ENCODE measurements at places on chromosomes 13 and 19.

GRCh38 chr13:113506025-113506685, 15.6 kb upstream of the DCUN1D2 start:
- no peak for DNase-seq

DNA sequence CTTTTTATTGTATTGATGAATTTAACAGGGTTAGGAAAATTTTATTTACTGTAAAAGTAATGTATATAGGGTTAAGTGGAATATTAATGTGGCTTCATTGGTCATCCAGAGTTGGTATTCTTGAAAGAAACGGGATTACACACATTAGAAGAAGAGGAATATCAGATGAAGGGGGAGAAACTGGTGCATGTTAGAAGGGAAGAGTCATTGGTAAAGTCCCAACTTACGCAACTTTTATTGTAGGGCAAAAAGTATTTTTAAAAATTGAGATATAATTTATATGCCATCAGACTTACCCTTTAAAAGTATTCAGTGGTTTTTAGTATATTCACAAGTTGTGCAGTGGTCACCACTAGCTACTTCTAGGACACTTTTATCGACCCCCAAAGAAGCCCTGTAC, 47.3 kb downstream of the DNAJC3 start:
- DNase-seq = no peak

DNA sequence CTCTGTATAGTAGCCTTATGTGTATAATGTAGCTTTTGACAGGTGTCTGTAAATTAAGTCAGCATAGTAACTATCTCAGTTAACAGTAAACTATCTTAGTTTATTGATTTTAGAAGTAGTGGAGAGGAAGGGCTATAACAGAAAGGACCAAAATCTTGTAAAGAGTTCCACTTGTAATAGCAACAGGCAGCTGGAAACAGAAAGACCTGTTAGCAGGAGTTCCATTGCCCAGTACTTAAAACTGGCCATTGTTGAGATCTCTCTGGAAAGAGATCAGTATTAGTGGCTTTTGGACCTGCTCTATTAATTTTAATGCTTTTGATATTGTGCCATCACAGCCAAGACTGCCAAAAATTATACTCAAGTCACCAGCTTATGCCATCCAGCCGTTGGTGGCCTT, 32.0 kb upstream of the GARRE1 start:
- no peak for DNase-seq

DNA sequence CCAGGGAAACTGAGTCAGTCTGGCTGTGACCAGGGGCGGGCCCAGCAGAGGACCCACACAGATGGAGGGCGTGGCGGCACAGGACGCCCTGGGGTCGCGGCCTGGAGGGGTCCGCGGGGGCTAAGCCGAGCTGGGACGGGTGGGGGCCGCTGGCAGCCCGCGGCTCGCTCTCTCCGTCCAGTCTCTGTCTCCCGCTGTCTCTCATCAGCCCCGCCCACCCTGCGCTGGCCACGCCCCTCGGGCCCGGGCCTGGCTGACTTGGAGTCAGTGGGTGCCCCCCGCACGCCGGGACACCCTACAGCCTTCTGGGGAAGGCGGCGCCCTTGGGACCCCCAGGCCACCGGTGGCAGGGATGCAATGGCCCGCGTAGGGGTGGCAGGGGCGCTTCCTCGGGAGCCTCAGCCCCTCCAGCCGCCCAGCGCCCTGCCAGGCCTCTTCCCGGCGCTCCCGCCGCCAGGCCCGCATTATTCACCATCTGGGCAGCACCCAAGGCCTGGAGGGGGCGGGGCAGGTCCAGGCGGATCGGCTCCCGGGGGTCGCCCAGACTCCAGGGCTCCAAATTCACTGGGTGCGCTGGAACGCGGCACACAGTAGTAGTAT, at the start of gene TBXA2R:
TBXA2R (minus strand) TSS at position 186 of the 600 bp plus-strand sequence. CDS start 6,241 bp downstream, outside the sequence.
- no peak for DNase-seq

DNA sequence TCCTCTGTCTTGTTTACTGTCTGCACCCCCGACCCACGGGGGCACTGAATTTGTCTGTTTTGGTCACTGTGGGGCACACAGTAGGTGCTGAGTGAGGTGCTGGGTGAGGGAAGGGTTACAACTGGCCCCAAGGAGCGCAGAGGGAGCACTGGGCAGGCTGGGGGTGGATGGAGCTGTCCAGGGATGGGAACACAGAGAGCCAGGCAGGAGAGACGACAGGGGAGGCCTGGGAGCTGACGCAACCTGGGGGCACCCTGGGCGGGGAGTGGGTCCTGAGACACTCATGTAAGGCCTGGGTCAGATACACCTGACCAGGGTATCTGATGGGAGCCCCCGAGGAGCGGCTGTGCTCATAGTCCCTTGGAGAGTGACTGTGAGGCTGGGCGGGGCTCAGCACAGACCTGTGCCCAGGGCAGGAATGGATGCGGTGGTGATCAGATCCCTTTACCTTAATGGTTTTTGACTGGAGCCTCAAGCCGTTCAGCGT, 24.8 kb downstream of the ELAVL1 start:
- DNase-seq = no peak

DNA sequence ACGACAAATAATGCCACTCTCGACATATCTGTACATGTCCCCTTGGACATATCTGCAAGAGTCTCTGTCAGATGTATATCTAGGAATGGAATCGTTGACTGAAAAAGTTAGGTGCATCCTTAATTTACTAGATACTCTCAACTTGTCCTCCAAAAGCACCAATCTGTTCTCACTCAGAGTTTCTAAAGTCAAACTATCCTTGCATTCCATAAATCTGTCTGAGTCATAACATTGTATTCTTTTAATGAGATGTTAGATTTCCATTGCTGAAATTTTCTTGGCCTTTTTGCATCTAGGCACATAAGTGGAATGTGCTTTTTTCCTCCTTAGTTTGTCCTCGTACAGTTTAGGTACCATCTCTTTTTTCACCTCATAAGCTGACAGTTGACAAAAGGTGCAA, 139.8 kb downstream of the PTPRS start:
- DNase-seq = no peak

DNA sequence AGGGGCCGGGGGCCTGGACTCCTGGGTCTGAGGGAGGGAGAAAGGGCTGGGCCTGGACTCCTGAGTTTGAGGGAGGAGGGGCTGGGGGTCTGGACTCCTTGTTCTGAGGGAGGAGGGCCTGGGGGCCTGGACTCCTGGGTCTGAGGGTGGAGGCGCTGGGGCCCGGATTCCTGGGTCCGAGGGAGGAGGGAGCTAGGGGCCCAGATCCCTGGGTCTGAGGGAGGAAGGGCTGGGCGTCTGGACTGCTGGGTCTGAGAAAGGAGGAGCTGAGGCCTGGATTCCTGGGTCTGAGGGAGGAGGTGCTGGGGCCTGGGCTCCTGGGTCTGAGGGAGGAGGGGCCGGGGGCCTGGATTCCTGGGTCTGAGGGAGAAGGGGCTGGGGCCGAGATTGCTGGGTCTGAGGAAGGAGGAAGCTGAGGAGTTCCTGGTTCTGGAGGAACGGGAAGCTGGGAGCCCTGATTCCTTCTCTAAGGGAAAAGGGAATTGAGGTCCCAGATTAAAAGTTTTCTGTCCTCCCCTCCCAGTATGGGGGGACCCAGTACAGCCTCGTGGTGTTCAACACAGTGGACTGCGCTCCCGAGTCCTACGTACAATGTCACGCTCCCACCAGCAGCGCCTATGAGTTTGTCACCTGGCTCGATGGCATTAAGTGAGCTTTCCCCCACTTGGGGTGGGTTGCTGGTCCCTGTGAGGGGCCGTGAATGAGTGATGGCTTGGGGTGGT, 721 bp downstream of the MED25 start:
- no peak for DNase-seq

- DNase-seq = no peak
Measured at GRCh38 chr13:33634546-33634982, 183.4 kb upstream of the RFC3 start.

DNA sequence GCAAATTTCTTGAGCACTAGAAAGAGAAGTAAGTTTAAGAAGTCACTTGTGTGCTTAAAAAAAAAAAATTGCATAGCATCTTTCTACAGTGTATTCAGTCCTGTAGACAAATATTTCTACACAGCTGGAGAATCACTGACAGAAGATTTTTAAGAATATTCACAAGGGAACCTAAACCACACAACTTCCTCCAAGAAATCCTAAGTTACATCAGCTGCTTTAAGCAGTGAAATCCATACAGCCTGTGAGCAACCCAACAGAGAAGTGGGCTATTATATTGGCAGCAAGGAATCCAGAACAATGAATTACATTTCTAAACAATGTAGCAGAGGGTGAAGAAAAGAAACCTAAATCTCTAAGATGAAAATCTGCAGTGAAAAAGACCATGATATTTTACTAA, 1.5 kb downstream of the DOCK9 start:
- peak; percentile 29 for DNase-seq

- DNase-seq = no peak
Measured at GRCh38 chr13:58666331-58666730, 1034.8 kb downstream of the PCDH17 start.

DNA sequence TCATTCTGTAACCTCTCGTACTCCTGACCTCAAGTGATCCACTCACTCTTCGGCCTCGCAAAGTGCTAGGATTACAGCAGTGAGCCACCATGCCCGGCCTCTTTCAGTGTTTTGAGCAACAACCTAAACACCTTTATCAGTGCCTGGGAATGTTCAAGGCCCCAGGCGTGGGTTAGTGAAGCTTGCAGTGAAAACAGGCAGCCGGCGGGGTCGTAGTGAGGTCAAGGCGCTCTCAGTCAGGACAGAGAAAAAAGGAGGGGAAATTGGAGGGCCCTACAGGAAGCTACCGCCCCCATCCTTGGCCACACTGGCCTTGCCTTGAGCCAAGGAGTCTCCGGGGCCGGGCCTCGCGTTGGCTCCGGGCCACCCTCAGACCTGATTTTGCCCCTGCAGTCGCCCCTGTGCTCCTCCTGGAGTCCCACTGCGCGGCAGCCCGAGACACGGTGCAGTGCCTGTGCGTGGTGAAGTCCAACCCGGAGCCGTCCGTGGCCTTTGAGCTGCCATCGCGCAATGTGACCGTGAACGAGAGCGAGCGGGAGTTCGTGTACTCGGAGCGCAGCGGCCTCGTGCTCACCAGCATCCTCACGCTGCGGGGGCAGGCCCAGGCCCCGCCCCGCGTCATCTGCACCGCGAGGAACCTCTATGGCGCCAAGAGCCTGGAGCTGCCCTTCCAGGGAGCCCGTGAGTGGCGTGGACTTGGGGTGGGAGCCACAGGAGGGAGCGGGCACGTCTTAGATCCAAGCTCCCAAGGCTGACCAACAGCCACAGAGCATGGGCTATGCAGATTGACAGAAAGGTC, 17.7 kb downstream of the MAG start:
- no peak for DNase-seq

DNA sequence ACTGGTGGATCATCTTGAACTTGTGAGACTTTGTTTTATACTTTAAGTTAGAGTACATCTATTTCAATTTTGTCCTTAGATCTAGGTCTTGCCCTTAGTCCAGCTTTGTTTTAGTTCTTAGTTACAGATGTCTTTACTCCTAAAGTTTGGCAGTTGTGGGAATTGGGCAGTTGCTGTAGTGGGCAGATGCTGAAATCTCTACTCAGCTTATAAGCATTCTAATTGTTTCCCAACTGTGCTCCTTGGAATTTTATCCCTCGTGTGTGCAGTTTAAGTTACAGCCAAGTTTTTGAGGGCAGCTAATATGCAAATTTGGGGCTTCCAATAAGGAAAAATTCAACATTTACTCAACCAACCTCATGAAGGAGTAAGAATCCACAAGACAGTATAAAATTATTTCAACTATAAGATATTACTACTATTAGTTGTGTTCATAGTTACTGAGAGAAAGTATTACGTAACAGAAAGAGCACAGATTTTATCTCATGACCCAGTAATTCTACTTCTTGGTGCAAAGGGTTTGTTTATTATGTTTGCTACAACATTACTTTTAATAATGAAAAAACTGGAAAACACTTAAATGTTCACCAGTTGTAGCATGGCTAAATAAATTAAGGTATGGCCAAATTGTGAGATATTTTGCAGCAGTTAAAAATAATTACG, 32.9 kb downstream of the CCDC122 start:
- DNase-seq = no peak

GRCh38 chr19:29860492-29860891, 48.7 kb downstream of the CCNE1 start:
- DNase-seq = no peak

DNA sequence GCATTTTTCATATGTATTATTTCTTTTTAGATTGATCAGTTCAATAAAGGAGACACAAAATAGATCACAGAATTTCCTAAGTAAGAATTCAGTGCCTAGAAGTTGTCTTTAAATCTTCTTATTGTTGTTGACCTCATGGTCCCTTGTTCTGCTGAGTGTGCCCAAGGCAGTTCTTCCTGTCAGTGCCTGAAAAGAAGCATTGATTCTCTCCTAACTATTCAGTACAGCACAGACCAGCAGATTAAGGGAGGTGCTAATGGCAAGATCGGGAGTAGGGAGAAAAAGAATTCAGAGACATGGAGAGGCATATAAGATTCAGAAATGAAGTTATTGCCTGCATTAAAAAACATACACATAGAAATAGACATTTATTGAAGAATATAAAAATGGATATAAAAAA, 180.5 kb upstream of the PCDH9 start:
- no peak for DNase-seq

DNA sequence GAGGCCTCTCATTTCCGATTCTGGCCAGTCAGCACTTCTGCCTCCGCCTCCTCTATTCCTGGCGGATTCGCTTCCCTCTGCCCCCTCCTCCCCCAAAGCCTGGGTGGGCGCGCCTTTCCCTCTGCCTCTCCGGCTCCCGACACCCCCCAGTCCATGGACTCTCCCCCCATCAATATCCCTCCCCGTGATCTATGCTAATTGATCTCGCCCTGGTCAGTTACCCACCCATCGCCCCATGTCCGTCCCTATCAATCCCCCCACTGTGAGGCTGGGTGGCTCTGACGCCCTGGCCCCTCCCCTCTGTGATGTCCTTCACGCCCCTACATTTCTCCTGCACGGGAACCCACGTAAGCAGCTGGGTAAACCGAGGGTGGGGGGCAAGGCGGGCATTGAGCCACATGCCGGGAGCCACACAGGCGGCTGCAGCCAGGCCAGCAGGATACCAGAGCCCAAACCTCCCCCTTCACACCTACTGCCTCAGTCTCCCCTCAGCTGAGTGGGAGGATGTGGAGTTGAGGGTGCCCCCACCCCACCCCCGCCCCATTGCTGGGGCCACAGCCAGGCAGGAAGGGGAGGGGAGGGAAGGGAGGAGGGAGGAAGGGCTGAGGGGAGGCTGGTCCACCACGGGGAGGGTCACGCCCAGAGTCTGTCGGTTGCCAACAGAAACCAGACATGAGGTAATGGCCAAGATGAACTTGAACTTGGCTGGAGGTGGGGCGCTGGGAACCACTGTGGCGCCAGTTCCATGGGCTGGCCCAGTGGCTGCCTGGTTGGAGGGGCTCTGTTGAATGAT, 21.0 kb downstream of the SMIM24 start:
- no peak for DNase-seq

DNA sequence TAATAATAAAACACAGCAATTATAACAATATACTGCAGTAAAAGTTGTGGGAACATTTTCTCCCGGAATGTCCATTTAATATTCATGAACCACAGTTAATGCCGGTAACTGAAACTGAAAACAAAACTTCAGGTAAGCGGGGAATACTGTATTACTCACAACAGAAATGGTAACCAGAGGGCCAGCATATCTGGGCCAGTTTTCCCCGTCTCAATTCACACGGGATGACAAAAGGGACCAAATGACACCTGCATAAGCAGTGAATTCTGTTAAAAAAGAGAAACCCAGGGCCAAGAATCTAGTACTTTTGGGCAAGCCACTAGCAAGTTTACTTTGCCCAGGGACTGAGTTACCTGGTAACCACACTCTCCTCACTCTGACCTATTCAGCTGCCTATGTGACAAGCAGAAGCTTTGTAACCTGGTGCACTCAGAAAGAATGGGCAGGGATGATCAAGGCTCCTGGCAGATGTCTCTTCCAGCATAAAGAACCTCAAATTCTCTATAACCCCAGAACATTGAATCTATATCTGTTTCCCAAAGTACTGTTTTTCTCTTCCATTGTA, 1171.2 kb downstream of the DIAPH3 start:
- DNase-seq = no peak
